ENCODE measurements at places on chromosomes 4 and X.

- no peak for DNase-seq
Observed at GRCh38 chr4:130545596-130545995, 1449.6 kb downstream of the C4orf33 start.

- no peak for DNase-seq
Observed at GRCh38 chr4:148425327-148426110, 16.7 kb downstream of the NR3C2 start.

- peak; percentile 55 for DNase-seq
Observed at GRCh38 chrX:119273420-119274192, 37.5 kb downstream of the PGRMC1 start.

GRCh38 chr4:2537011-2537830 is 774 bp downstream of the FAM193A start:
- peak; percentile 55 for DNase-seq

DNA sequence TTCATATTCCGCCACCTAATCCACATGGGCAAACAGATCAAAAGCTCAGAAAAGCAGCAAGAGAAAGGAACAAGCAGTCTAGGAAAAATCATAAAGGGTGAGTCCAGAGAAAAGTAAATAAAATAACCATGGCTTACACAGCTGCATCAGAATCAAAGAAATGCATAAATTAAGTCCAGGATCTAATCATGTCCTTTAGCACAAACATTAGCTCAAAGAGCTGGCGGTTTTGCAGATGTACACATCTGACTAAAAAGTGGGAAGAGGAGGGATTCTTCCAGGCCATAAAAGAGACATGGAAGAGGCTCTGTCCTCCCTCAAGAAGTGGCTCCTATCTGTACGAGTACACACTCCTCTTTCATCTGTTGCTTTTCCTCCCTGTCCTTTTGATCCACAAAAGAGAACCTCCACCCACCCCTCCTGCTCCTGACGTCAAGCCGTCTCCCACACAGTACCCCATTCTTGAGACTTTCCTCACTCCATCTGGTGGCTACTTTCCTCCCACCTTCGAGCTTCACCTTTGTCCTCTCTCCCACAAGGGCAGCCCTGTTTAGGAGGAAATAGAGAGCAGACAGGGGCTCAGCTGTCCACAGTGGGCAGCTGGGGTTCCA is 92.5 kb downstream of the RASL11B start:
- DNase-seq: no peak

DNA sequence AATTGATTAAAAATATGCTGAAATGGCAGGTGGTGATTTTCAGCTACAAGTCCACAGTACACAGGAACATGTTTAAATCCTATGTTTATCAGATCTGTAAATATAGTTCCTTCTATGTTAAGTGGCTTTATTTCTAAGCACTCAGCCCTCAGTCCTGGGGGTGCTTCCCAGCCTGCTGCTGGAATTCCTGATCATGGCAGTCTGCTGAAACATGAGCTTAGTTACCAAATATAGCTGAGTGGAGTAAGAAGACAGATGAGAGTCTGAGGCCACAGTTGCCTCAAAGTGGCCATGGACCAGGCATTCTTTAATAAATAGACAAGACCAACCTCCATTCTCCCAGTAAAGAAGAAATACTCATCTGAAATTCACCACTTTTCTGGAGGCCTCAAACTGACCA is 17.1 kb upstream of the DDX60 start:
- DNase-seq: no peak

- no peak for DNase-seq
Observed at GRCh38 chrX:123909523-123909922, 49.7 kb downstream of the XIAP start.

DNA sequence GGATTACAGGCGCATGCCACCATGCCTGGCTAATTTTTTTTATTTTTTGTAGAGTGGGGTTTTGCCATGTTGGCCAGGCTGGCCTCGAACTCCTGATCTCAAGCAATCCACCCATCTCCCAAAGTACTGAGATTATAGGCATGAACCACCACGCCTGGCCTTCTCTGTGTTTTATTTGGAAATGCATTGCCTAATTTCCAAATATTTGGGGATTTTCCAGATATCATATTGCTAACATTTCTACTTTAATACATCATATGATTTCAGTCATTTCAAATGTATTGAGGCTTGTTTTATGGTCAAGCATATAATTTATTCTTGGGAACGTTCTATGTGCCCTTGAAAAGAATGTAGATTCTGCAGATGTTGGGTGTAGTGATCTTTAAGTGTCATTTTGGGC is 38.8 kb downstream of the FGF2 start:
- no peak for DNase-seq

- no peak for DNase-seq
Observed at GRCh38 chr4:4717692-4718091, 141.8 kb upstream of the MSX1 start.

- DNase-seq: no peak
Observed at GRCh38 chr4:37770016-37770415, 56.5 kb upstream of the PGM2 start.

GRCh38 chr4:27692158-27692557 is 831.5 kb downstream of the STIM2 start:
- DNase-seq: no peak

DNA sequence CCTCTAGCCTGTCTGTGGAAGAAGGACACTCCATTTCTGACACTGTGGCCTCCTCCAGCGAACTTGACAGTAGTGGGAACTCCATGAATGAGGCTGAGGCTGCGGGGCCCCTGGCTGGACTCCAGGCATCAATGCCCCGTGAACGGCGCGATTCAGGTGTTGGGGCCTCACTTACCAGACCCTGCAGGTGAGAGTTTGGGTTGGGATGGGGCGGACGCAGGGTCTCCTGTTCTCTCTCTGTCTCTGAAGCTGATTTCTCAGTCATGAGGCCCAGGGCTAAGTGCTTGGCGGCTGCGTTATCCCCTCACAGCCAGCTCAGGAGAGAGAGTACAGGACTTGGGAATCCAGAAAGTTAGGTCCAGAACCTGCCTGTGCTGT is 71.0 kb downstream of the STARD8 start:
- DNase-seq: no peak

GRCh38 chr4:1012034-1012739 is 761 bp downstream of the FGFRL1 start:
- DNase-seq: peak; percentile 13

DNA sequence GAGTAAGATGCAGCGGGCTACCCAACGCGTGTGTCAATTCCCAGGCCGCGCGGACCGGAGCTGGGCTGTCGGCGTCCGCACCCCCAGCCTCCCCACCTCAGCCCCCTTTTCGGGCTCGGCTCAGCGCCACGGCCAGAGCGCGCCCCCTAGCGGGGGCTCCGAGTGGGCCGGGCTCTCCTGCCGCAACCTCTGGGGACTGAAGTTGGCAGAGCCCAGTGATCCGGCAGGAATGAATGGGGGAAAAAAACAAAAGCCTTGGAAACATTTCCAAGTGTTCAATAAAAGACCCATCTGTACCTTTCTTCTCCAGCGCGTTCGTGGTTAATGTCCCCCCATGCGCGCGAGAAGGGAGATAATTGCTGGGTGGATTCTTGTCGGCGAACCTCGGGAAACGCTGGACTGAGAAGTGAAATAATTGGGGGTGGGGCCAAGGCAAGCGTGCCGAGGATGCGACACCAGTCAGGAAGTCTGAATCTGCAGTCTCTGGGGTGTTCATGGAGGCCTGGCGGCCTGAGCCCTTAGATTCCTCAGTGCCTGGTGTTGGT is 5.2 kb upstream of the ARX start:
- peak; percentile 30 for DNase-seq

- DNase-seq: no peak
Observed at GRCh38 chr4:22202246-22202974, 253.8 kb upstream of the KCNIP4 start.
